ENCODE measurements at places on chromosomes 12 and 14.
A peak's percentile ranks its signal among the peaks of the same experiment; 100 is the strongest.

DNA sequence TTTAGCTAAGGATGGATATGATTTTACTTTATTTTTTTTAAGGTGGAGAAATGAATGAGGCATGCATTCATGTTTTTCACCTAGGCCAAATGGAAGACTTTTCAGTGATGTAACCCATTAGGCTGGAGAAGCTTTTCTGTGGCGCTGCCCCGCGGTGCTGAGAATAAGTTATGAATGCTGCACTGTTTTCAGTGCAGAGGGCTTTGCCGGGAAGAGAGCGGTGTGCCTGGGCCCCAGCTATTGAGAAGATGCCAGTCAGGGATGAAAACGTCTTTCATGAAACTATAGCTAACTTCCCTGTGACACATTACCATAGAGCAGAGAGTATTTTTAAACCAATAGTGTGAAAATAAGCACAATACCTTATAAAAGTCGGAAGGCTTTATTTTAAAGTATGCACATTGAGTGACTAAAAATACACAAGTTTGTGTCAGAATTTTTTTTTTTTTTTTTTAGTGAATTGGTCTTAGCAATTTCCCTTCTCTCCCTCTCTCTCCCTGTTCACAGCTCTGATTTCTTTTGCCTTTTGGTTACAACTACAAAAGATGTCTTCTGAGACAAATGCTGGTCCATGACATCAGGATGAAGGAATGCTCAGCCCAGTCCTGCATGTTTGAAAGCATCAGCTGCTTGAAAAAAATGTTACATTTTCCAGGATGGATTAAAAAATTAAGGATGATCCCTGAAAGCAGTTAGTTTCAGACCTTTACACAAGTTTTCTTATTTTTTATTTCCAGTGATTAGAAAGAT is 48.3 kb downstream of the NPAS3 start:
- no peak for DNase-seq

GRCh38 chr14:21227981-21228380 is 41.3 kb downstream of the HNRNPC start:
- DNase-seq, result no peak

DNA sequence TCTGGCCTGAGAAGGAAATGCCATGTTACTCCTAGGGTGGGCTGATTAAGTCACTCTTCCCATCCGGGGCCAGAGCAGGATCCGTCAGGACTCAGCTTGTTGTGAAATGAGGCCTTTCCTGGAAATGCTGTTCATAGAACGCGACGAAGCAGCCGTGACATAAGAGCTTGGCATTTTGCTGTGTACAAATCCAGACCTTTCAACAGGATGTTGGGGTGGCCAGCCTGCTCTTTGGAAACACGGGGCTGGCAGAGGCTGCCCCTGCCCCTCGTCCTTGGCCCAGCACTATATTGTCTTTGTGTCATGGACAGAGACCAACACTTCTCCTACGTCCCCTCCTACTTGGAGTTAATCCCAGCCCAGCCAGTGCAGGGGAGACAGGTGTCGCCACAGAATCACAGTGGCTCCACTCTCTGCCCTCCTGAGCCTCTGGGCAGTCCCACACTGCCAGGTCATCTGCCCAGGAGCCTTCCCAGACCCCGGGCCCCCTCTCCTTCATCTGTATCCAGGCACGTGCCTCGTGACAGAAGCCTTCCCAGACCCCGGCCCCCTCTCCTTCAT is 18.6 kb upstream of the EIF5 start:
- DNase-seq, result peak; percentile 12

- no peak for DNase-seq
Measured at GRCh38 chr12:26268841-26269561, 73.6 kb downstream of the SSPN start.

GRCh38 chr12:89700191-89700810 is 8.3 kb downstream of the ATP2B1 start:
- DNase-seq, result no peak

GRCh38 chr12:127496255-127496654 is 770.7 kb upstream of the TMEM132C start:
- DNase-seq, result no peak

GRCh38 chr12:71645268-71645667 is 18.4 kb downstream of the ZFC3H1 start:
- DNase-seq, result no peak

GRCh38 chr14:39991041-39991440 is 558.8 kb upstream of the FBXO33 start:
- no peak for DNase-seq

DNA sequence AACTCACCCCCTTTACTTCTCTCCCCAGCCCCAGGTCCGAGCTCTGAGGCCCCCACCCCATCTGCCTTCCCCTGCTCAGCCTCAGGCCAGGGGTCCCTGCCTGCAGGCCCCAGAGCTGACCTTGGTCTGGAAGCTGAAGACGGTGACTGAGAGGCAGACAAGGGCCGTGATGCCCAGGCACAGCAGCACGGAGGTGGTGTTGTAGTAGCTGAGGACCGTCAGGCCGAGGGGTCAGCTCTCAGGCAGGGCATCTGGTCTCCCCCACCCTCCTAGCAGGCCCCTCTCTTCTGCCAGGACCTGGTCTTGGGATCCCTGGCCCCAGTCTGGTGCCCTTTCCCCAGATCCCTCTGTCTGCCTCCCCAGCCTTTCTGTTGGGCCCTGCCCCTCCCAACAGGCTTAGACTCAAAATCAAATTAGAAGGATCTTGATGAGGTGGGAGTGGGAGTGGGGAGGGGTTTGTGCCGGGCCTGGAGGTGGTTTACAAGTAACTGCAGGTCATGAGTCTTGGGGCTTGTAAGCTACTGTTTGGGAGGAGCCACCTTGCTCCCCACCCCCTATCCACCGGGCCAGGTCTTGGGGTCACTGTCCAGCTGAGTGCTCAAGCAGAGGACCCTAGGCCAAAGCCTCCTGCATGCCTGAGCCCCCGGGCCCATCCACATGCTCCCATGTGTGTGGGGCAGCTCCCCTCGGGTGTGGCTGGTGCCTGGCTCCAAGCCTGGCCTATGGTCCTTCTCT is 14.2 kb downstream of the FAIM2 start:
- DNase-seq, result no peak

- DNase-seq, result no peak
Measured at GRCh38 chr12:101824831-101825230, 5.9 kb downstream of the GNPTAB start.

- no peak for DNase-seq
Measured at GRCh38 chr14:79924551-79924950, 286.8 kb downstream of the DIO2 start.

- no peak for DNase-seq
Measured at GRCh38 chr14:68020493-68020892, 200.9 kb downstream of the RAD51B start.

- no peak for DNase-seq
Measured at GRCh38 chr12:68521848-68522502, 88.7 kb upstream of the RAP1B start.

DNA sequence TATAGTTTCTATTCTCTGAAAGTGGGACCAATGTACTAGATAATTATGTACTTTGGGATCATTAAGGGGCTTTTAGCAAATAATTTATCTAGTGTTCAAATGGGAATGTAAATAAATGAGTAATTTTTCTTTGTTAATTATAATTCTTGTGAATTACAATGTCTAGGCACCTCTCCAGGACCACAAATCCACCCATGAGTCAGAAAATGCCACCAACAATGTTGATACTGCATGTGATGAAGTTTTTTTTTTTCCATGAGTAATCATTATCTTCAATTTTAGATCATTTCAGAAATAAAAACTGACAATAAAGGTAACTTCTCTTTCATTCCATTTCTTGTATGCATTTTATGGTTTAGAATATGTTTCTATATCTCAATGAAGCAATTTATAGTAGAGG is 470.3 kb downstream of the VRK1 start:
- no peak for DNase-seq

GRCh38 chr14:102917469-102918211 is 4.8 kb upstream of the AMN start:
- no peak for DNase-seq

DNA sequence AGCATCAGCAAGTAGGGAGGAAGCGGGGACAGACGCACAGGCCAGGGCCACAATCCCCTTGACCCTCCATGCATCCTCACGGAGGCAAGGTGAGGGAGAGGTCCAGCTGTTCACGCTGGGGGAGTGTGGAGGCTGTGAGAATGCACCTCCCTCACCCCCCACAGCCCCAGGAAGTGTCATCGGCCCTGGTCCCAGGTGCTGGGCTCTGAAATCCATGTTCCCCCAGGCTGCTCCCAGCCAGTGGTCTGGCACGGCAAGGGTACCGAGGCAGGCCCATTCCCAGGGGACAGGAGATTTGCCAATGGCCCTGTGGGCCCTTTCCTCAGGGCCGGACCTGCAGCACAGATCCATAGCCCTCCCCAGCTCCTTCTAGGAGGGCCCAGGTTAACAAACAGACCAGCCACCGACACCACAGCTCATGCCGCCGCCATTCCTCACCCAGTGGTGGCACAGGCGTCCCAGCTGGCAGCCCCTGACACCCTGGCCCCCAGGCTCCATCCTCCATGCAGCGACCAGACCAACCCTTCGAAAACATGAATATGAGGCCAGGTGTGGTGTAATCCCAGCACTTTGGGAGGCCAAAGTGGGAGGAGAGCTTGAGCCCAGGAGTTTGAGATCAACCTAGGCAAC is 21.9 kb upstream of the EIF5 start:
- DNase-seq, result no peak

GRCh38 chr12:124742678-124743077 is 121.0 kb downstream of the SCARB1 start:
- DNase-seq, result no peak

GRCh38 chr14:106309423-106309822 is 783.0 kb downstream of the TMEM121 start:
- DNase-seq, result no peak

- DNase-seq, result no peak
Measured at GRCh38 chr12:62859321-62859737, 75.6 kb downstream of the PPM1H start.

GRCh38 chr14:82180139-82180538 is 646.5 kb upstream of the SEL1L start:
- no peak for DNase-seq

DNA sequence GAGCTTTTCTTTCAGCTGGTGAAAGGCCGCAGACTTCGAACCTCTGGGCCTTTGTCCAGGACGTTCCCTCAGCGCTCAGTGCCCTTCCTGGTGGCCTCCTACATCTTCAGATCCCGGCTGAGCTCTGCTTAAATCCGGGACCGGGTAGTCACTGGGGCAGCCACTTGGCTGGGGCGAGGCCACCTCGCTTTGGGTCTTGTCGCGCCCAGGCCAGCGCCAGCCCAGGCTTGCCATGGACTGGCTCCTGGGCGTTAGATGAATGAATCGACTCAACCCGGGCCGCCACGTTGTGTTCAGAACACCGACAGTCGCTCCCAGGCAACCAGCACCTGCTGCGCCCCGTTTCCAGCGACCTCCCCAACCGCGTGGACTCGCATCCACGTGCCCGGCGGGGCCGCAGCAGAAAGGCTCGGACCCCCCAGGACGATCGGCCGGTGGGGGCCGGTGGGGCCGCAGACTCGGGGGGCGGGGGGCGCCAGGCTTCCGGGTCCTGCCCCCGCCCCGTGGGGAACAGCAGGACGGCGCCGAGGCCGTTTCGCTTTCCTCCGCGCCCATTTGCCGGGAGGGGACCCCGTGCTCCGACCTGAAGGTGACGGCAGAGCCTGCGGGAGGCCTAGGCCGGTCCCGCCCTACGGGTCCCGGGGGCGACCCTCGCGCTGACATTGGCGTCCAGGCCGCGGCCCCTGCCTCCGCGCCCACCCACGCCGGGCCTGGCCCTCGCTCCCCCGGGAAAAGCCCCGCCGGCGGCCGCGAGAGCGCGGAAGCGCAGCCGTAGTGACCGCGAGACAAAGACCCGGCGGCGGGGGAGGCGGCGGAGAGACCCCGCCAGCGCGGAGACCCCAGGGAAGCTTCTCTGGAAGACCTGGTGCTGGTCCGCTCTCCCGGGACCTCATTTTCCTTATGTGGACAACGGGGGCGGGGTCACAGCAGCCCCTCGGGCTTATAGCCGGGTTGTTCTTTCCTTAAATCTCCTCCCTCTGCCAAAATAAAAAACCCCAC is 37.3 kb upstream of the RCOR1 start:
- DNase-seq, result no peak

DNA sequence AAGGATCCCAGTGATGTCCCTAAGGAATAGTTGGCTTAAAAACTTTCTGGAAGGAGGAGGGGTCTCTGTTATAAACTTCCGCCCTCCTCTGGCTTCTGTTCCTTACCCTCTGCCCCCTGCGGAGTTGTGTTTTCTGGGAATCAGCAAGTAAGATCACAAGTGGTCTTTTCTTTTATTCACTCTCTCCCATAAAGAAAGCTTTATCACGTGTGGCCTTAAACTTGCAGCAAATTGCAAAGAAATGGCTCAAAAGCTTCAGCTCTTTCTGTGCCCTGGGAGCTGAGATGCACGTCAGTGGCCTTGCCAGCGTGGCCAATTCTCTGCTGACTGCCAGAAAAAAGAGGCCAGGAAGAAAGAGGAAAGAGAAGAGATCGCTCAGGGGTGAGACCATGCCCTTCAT is at the start of gene SLCO1C1:
Gene SLCO1C1, plus strand, starts transcription at position 101 of the 400 bp plus-strand sequence. CDS start 4,245 bp downstream, outside the sequence.
- DNase-seq, result no peak

GRCh38 chr14:89325299-89325883 is 91.6 kb downstream of the FOXN3 start:
- no peak for DNase-seq

GRCh38 chr12:64691795-64692583 is 67.2 kb downstream of the GNS start:
- DNase-seq, result no peak

DNA sequence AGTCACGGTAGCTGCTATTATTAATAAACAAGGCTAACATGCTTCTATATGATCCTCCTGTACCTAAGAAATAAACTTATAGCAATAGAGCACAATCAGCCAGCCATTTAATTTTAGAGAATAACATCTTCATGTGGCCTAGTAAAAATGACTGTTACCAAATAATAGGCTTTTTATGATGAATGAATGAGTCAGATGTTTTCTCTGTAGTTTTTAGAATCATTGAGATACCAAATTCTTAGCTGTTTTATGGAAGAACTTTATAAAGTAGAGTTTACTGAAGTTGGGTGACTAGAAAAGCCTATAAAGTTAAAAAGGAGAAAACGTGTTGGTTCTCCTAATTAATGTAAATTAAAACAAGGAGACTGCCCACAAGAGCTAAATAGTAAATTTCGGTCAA is 40.7 kb downstream of the WNK1 start:
- no peak for DNase-seq

GRCh38 chr14:83257466-83258439 is 1724.1 kb upstream of the SEL1L start:
- no peak for DNase-seq

DNA sequence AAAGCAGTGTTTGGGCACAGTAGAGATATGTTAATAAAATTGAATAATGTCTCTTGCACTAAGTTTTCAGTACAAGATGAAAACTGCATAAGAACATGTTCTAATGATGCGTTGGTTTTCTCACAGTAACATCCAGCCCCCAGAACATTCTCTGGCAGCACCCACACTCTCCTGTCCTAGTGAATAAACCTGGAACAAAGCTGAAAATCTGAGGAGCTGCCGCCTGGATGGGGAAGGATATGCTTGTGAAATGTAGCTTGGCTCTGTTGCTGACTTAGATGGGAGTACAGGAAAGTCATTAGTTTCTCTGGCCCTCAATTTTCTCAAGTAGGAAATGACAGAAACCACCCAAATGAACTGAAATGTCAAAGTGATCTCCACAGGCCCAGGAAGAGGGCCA is 323.8 kb downstream of the APAF1 start:
- DNase-seq, result no peak

- no peak for DNase-seq
Measured at GRCh38 chr12:123696646-123697045, 15.5 kb upstream of the ATP6V0A2 start.

GRCh38 chr12:120588948-120589930 is 8.0 kb upstream of the POP5 start:
- no peak for DNase-seq

- DNase-seq, result no peak
Measured at GRCh38 chr12:96587691-96588090, 98.3 kb downstream of the CFAP54 start.

Measured in ascending aorta (tissue), 2 donors.